ENCODE measurements at places on chromosomes 11 and 22. TPM values are rescaled to one million over a fixed set of nuclear protein-coding genes. Genes with fewer than 3 reads are reported as not detected.

GRCh38 chr22:17797721-17798559 is 23.7 kb upstream of the BID start:
- H3K27ac ChIP-seq: no peak overlapping the region
- H3K27me3 ChIP-seq: no peaks in the 10 kb centered on the region
- DNase-seq: no peak
- H3K4me3 ChIP-seq: no peak overlapping the region

The NXPE2 gene
- total RNA-seq: not detected

GRCh38 chr22:22044153-22044552 is 61.6 kb upstream of the TOP3B start:
- no peak for DNase-seq
- H3K27me3 ChIP-seq: peaks cover 25% of the 10 kb centered on the region

DNA sequence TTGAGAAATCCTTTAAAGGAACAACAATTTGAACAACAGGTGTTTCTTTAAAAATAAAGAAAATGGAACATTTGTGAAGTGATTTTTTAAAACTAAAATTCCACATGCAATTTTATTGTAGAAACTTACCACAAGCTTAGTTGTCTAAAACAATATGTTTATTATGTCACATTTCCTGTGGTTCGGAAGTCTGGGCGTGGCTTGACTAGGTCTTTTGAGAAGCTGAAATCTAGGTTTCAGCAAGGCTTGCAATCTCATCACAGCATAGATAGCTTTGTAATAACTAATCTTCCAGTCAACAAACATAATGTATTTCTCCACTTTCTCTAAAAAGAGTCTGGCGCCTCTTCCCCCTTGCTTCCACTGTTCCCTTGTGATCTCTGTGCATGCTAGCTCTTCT is 27.0 kb downstream of the MS4A6A start:
- no peak for DNase-seq
- no peaks in the 10 kb centered on the region for H3K36me3 ChIP-seq
- no peak overlapping the region for H3K4me3 ChIP-seq
- no peaks in the 10 kb centered on the region for H3K4me1 ChIP-seq
- no peak overlapping the region for H3K27ac ChIP-seq
- no peaks in the 10 kb centered on the region for H3K27me3 ChIP-seq

GRCh38 chr22:39216143-39216490 is 28.7 kb downstream of the PDGFB start:
- H3K27me3 ChIP-seq: peaks cover 7% of the 10 kb centered on the region
- no peak overlapping the region for H3K4me3 ChIP-seq
- DNase-seq: no peak
- H3K4me1 ChIP-seq: peaks cover 30% of the 10 kb centered on the region

The EMID1 gene
- total RNA-seq: not detected

GRCh38 chr22:19579880-19580279 is 55.7 kb upstream of the CLDN5 start:
- H3K27ac ChIP-seq: no peak overlapping the region
- H3K27me3 ChIP-seq: peaks cover 9% of the 10 kb centered on the region
- peaks cover 28% of the 10 kb centered on the region for H3K4me1 ChIP-seq
- H3K4me3 ChIP-seq: no peak overlapping the region

The GLYAT gene
- not detected for total RNA-seq

The CD248 gene
- 552 TPM for total RNA-seq

DNA sequence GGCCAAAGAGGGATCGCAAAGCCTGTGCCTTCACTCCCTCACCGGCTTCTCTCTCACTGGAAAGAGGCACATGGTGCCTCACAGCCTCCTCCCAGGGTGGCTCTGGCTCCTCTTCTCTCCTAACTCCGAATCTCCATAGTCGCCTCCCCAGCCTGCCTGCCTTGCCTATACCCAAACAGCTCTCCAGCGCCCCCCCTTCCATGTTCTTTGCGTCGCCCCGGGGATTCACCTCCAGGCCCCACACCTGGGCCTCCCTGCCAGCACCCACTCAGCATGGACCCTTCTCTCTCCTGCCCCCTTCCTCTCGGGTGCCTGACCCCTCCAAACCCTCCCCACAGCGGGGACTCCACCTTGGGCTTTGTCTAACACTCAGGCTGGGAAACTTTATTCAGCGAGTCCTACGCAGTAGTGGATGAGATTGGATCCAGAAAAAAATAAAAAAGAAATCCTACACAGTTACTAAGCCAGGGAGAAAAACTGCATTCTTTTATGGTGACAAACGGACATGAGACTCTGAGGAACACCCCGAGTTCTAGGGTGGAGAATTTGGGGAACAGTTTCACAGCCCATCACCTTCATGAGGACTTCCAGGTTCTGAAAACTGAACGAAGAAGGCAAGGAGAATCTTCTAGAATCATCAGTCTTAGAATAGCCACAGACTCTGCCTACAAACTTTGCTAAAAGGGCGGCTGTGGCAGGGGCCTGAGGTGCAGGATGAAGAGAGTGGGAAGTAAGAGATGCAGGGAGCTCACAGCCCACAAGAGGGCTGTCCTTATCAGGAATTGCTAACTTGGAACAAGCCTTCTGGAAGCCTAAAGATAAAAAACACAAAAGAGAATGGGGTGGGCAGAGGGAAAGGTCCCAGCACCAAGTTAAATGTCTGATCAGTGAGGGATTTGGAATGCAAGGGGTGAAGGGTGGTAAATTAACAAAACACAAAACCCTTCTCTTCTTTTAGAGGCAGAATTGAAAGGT is 5.3 kb downstream of the PPM1F start:
- no peaks in the 10 kb centered on the region for H3K27me3 ChIP-seq
- peak; percentile 58 for DNase-seq
- peaks cover 20% of the 10 kb centered on the region for H3K36me3 ChIP-seq
- H3K4me1 ChIP-seq: peaks cover 68% of the 10 kb centered on the region

The TUBA8 gene
- total RNA-seq: 0.39 TPM

DNA sequence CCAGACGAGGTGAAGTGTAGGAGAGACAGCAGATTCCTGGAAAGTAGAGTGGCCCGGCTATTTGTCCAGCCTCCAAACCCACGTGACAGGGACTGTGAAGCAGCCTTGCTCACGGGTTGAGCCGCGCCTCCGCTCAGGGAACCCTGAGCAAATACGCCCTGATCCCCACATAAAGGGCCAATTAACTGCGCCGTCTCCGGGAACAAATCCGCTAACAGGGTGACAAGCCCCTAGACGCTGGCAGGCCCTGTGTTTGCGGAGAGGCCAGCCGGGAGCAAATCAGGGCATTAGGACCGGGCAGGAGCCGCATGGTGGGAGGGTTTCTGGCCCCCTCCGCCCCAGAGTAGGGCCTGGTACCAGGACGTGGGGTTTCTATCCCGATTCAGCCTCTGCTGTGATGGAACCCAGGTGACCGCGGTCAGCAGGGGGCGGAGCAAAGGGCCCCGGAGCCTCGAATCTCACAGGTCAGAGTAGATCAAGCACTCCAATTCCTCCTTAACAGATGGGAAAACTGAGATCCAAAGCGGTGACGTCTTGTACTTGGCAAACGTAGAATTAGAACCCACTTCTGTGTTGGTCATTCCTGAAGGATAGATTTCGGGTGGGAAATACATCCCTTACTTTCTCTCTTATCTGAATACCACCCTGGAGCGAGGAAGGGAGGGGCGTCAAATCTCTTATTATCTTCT is 2.0 kb upstream of the ROBO3 start:
- H3K4me3 ChIP-seq: peak overlapping the region; percentile 38
- peak; percentile 21 for DNase-seq
- no peaks in the 10 kb centered on the region for H3K36me3 ChIP-seq
- H3K4me1 ChIP-seq: peaks cover 19% of the 10 kb centered on the region
- H3K27ac ChIP-seq: no peak overlapping the region

GRCh38 chr11:11981364-11981763 is 27.1 kb downstream of the DKK3 start:
- peaks cover 100% of the 10 kb centered on the region for H3K4me1 ChIP-seq
- H3K4me3 ChIP-seq: no peak overlapping the region
- no peak for DNase-seq
- peaks cover 48% of the 10 kb centered on the region for H3K36me3 ChIP-seq
- peaks cover 16% of the 10 kb centered on the region for H3K27me3 ChIP-seq
- peak overlapping the region; percentile 98 for H3K27ac ChIP-seq

The GLYATL2 gene
- 0.33 TPM for total RNA-seq

The GPR83 gene
- total RNA-seq: 0.08 TPM

The MS4A12 gene
- not detected for total RNA-seq

The ATG13 gene
- total RNA-seq: 86.8 TPM

DNA sequence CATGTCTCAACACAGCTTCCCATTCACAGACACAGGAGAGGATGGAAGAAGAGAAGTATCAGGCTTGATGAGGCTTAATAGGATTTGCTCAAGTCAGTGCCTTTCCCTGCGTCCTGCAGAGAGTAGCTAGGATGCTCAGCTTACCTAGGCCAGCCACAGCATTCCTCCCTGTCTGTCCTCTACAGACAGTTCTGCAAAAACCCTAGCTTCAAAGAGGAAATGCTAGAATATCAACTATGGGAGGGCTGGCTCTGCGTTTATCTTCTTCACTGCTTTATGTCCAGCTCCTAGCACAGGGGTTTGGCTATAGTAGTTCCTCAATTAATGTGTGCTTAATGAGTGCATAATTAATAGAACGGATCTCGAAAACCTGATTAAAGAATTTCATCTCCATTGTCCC is 16.4 kb downstream of the KCNJ5 start:
- peaks cover 59% of the 10 kb centered on the region for H3K4me1 ChIP-seq
- no peak for DNase-seq
- no peaks in the 10 kb centered on the region for H3K36me3 ChIP-seq
- H3K27ac ChIP-seq: no peak overlapping the region
- no peak overlapping the region for H3K4me3 ChIP-seq
- H3K27me3 ChIP-seq: peaks cover 9% of the 10 kb centered on the region

The LYVE1 gene
- 0.18 TPM for total RNA-seq

The RIBC2 gene
- 1.5 TPM for total RNA-seq

DNA sequence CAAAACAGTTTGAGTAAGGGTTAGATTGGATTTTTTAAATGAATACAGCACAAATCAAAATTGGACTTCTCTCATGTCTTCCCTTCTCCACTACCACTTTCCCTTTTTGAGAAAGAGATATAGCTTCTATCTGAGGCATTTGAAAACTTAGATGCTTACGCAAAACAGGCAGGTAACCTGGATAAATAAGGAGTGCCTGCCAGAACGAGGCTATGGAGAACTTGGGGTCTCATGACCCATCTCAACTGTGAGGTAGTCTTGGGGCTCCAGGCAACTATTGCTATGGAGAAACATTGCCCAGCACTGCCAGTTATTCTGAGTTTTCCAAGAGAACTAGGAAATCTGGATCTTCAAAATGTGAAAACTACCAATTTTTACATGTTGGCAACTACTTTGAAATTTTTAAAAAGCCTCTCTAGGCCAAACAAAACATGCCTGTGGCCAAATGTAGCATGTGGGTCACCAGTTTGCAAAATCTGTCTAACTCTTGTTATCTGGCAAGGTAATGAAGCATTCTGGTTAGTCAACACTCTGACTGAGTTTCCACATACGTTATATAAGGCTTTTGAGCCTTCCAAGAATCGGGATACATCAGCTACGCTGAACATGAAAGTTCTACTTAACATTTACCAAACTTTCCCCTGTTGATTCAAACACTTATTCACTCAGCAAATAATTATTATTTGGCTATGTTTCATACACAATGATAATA is 752.7 kb downstream of the KCNA4 start:
- peaks cover 8% of the 10 kb centered on the region for H3K36me3 ChIP-seq
- peak; percentile 7 for DNase-seq
- H3K4me3 ChIP-seq: no peak overlapping the region
- H3K27ac ChIP-seq: no peak overlapping the region
- H3K4me1 ChIP-seq: peaks cover 63% of the 10 kb centered on the region
- peaks cover 2% of the 10 kb centered on the region for H3K27me3 ChIP-seq

GRCh38 chr11:128201801-128202200 is 385.6 kb downstream of the ETS1 start:
- peaks cover 13% of the 10 kb centered on the region for H3K4me1 ChIP-seq
- peaks cover 12% of the 10 kb centered on the region for H3K36me3 ChIP-seq
- H3K27me3 ChIP-seq: no peaks in the 10 kb centered on the region
- no peak overlapping the region for H3K27ac ChIP-seq

The PLXNB2 gene
- total RNA-seq: 332 TPM

DNA sequence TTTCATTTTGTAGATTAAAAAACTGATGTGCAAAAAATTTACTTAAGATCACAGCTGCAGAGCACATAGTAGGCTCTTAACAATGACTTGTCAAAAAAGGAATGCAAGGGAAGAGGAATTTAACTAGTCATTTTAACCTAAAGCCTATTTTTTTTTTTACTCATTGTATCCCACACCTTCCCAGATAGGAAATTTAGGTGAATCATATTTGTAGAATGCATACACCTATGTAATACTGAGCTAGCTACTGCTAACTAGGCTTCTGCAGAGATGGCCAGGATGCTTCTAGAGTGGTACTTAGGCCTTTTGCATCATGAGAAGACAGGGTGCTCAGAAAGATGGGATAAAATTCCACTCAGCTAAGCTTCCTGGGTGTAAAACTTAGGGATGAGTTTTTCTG is 387.3 kb downstream of the AASDHPPT start:
- H3K27me3 ChIP-seq: no peaks in the 10 kb centered on the region
- DNase-seq: no peak

GRCh38 chr11:72685560-72686480 is 11.6 kb upstream of the PDE2A start:
- no peak for DNase-seq
- H3K27me3 ChIP-seq: peaks cover 7% of the 10 kb centered on the region
- H3K36me3 ChIP-seq: no peaks in the 10 kb centered on the region
- H3K27ac ChIP-seq: no peak overlapping the region

All from HFFc6 (cell line).